ENCODE measurements at places on chromosomes 2 and 18. TPM values are rescaled to one million over a fixed set of nuclear protein-coding genes. Genes with fewer than 3 reads are reported as not detected.

ALPP gene
- not detected for total RNA-seq

LAMA1 gene
- total RNA-seq, result 38.2 TPM

CHRND gene
- total RNA-seq, result 0.17 TPM

CCDC85A gene
- total RNA-seq, result 24.3 TPM

GPR155 gene
- total RNA-seq, result 53.8 TPM

DYNAP gene
- total RNA-seq, result not detected

PARD6G gene
- total RNA-seq, result 20.3 TPM

SP9 gene
- 0.30 TPM for total RNA-seq

DNAH6 gene
- total RNA-seq, result 7.8 TPM

UGT1A3 gene
- total RNA-seq, result not detected

GPAT2 gene
- total RNA-seq, result 0.79 TPM

SCYGR4 gene
- not detected for total RNA-seq

KCNE4 gene
- total RNA-seq, result 13.3 TPM

BOLL gene
- not detected for total RNA-seq

CDK5R2 gene
- total RNA-seq, result 2.9 TPM

ATP5F1A gene
- total RNA-seq, result 760 TPM

GAL3ST2 gene
- 0.33 TPM for total RNA-seq

CXCR1 gene
- 0.89 TPM for total RNA-seq

ABCA12 gene
- 0.10 TPM for total RNA-seq

CYBRD1 gene
- 138 TPM for total RNA-seq

GRHL1 gene
- 25.8 TPM for total RNA-seq

ASIC4 gene
- 8.2 TPM for total RNA-seq

SERPINB11 gene
- not detected for total RNA-seq

PAIP2B gene
- total RNA-seq, result 14.0 TPM

MROH2A gene
- total RNA-seq, result under 0.01 TPM

EVX2 gene
- 0.59 TPM for total RNA-seq

AMER3 gene
- total RNA-seq, result 4.5 TPM

REG1B gene
- not detected for total RNA-seq

CAVIN2 gene
- 82.2 TPM for total RNA-seq

DAW1 gene
- 5.0 TPM for total RNA-seq

GPR35 gene
- 2.6 TPM for total RNA-seq

TTN gene
- 4.5 TPM for total RNA-seq

OSBPL6 gene
- 7.3 TPM for total RNA-seq

UGT1A10 gene
- not detected for total RNA-seq

CERKL gene
- 2.6 TPM for total RNA-seq

CROCC2 gene
- 0.30 TPM for total RNA-seq

IL1R2 gene
- total RNA-seq, result 1.1 TPM

SLC39A6 gene
- total RNA-seq, result 92.1 TPM

PDE1A gene
- 73.8 TPM for total RNA-seq

NMS gene
- 2.8 TPM for total RNA-seq

GPATCH11 gene
- total RNA-seq, result 13.7 TPM

ASAP2 gene
- 48.6 TPM for total RNA-seq

GPR39 gene
- total RNA-seq, result 0.72 TPM

PAX8 gene
- total RNA-seq, result 7.0 TPM

NR4A2 gene
- total RNA-seq, result 6.4 TPM

RTP5 gene
- total RNA-seq, result 5.3 TPM

ALPI gene
- total RNA-seq, result not detected

SERPINB4 gene
- not detected for total RNA-seq

CFAP221 gene
- 15.3 TPM for total RNA-seq

REG3G gene
- total RNA-seq, result 0.50 TPM

B4GALT6 gene
- total RNA-seq, result 52.3 TPM

ITPRIPL1 gene
- total RNA-seq, result 2.3 TPM

OBSL1 gene
- 145 TPM for total RNA-seq
